ENCODE measurements at places on chromosomes 11 and 22.

GRCh38 chr11:127737499-127737898 is 736.9 kb upstream of the KIRREL3 start:
- no peak for DNase-seq

DNA sequence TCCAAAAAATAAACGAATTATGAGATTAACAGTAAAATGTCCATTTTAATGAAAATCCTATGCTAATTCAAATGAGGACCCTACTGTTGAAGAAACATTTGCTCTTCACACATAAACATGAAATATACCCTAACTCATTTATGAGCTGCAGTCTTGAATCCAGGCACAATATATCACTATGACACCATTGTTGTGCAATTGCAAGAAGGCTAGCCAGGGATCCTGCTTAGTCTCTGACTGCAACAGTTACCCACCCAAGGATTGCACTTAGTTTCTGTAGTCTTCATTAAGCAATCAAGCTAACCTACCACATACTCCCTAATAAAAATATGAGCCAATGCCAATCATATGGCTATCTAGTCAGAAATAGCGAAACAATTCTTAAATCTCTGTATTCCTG is 981.0 kb upstream of the FAT3 start:
- no peak for DNase-seq

GRCh38 chr11:83835423-83835822 is 549.3 kb upstream of the CCDC90B start:
- no peak for DNase-seq

DNA sequence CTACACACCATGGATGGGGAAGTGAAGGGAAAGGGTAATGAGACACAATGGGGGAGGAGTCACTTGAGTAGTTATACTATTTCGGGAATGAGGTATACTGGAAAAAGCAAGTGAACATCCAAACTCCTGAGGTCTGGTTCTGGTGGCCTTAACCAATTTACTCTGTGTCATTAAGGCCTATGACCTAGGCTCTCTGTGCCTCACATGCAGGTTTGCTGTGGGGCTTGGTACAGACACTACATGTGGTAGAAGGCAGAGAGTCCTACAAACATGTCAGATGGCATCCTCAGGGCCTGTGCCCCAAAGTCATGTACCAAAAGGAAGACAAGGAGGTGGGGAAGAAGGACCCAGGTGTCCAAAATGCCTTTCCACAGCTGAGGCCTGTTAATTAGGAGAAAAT is 98.9 kb downstream of the TRIM29 start:
- no peak for DNase-seq

- DNase-seq = no peak
Measured at GRCh38 chr11:102704841-102705240, 728 bp downstream of the MMP27 start.

GRCh38 chr11:112795142-112795815 is 165.9 kb upstream of the NCAM1 start:
- DNase-seq = peak; percentile 11

GRCh38 chr11:67053896-67054329 is 2.7 kb upstream of the RHOD start:
- DNase-seq = peak; percentile 57

DNA sequence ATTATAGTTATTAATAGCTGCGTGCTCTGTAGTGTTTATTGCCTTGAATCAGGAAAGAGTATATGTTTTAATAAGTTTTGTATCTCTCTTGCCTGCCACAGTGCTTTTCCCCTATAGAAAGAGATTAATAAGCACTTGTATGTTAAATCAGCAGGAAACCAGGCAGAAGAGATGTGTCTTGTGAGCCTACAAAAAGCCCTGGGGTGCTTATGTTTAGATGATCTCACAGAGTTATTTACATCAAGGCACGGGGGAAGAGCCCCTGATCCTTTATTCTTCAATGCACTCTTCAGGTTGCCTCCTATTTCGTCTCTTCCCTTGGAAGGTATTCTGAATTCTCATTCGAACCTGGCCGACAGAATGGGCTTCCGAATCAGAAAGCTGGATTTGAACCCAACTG is 183.0 kb downstream of the MAML2 start:
- DNase-seq = no peak

DNA sequence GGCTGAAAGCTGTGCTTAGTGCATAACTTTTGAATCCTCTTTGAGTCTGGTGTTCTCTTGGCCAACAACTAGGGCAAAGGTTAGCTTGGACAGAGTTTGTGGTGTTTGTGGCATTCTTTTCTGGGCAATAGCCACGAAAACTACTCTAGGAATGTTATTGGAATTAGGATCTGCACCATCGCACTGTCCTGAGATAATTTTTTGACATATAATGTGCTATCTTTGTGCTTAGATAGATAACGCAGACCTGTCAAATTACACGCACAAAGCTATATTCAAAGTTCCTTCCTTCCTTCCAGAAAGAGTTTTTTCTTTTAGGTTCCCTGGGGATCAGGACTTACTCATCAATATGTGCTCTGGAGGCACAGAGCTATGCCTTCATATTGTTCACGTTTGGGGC is 166.8 kb upstream of the MTMR2 start:
- DNase-seq = no peak

- DNase-seq = no peak
Measured at GRCh38 chr22:25658633-25659032, 83.4 kb upstream of the MYO18B start.

- no peak for DNase-seq
Measured at GRCh38 chr11:37451903-37452302, 853.9 kb upstream of the RAG2 start.

- DNase-seq = peak; percentile 46
Measured at GRCh38 chr22:39297490-39298240, 21.8 kb downstream of the RPL3 start.

DNA sequence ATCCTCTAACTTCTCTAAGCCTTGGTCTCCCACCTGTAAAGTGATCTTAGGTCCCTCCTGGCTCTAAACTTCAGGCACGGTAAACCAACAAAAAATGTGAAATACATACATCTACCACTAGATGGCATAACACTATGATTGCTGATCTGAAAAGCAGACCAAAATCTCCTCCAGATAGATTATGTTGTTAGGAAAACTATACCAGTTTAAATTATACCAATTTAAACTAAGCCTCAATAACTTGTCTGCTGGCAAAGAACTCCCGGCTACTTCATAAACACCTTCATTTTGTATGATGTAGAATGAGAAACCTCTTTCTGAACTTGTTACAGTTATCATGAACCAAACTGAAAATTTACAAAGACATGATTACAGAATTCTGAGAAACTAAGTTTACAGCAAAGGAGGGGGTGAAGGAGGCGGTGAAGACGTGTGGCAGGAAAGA is 85.9 kb downstream of the SBF2 start:
- no peak for DNase-seq

DNA sequence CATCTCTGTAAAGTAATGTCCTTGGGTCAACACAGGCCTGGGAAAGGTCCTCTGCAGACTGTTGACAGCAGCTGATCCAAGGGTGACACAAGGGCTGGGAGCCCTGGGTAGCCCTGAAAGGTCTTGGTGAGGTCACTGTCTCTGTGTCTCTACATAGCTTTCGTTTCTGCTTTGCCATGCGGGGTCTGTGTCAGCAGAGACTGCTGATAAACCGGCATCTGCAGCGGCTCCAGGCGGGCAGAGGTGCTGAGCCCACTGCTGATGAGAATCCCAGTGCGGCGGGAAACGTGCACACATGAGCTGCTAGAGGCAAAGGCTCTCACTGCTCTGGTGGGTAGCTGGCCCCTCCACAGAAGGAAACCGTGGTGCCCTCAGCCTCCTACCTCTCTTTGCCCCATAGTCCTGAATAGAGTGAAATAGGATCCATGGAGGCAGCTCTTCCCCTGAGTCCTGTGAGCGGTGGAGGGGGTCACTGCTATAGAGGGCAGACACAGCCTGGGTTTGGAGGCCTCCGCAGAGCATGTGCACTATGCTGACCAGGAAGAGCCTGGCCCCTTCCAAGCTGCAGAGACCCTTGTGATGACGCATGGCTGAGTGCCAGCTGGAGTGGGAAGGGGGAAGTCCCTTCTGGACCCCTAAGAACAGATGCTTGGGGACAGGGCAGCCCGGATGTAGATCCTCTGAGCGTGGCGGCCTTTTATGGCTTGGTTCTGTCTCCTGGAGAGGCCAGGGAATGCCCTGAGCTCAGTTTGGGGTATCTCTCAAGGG is 17.8 kb upstream of the ST3GAL4 start:
- DNase-seq = no peak

GRCh38 chr11:78791254-78791653 is 216.6 kb upstream of the NARS2 start:
- no peak for DNase-seq

DNA sequence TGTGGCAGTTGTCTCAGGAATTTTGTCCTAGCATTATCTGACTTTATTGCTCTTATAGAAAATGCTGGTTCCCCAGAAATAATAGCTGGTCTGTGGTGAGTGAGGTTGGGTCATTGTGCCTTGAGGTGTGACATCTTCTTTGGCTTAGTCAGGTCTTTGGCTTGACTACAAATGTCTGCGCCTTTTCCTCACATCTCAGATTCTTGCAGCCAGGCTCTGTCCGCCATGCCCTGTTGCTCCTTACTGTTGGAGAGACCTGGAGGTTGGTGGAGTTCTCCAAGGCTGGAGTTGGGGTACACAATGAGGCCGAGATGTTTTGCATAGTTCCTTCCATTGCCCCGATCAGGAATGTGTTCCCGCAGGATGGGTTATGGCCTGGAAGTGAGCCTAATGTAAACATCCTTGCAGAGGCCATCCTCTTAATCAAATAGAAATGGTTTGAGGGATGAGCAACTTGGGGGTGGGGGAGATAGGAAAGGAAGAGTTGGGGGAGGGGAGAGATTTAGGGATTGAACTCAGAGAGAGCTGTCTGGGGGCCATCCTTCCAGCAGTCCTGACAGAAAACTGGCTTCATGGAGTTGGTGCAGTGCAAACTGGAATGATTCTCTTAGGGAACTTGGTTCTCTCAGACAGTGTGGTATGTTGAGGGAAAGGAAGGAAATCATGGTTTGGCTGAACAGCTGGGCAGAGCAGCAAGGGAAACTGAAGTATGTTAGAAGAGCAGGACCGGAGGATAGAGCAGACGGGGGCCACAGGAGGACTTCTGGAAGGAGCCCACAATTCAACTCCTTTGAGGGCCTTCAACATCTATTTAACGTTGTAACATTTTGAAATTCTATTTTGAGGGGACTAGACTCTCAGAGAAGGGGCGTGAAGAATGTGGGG is 49.9 kb downstream of the ZBTB16 start:
- no peak for DNase-seq

- no peak for DNase-seq
Measured at GRCh38 chr22:41540006-41540315, 4.3 kb downstream of the POLR3H start.

GRCh38 chr11:123374622-123374968 is 55.5 kb upstream of the GRAMD1B start:
- no peak for DNase-seq

GRCh38 chr11:24386546-24387397 is 110.1 kb upstream of the LUZP2 start:
- DNase-seq = no peak

GRCh38 chr11:337711-338110 is 17.1 kb upstream of the IFITM3 start:
- DNase-seq = no peak

- DNase-seq = peak; percentile 1
Measured at GRCh38 chr22:19867617-19868016, 12.9 kb upstream of the GNB1L start.

DNA sequence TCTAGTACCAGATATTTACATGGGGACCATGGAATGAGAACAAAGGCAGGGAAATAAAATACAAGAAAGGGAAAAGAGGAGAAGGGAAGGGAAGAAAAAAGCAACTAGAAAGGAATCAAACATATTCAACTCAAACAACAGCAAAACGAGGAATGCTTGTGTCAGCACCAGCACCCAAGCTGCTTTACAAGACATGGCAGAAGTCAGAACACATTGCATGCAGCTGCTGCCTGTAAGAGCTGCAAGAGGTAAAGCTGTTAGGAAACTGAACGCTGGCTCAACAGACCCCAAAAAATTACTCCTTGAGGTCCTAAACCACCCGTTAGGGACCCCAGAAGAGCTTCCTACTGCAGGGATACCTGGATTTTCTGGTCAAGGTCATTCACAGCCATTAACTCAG is 296.9 kb downstream of the OPCML start:
- no peak for DNase-seq

- DNase-seq = no peak
Measured at GRCh38 chr11:86182976-86183584, 61.5 kb upstream of the EED start.

GRCh38 chr22:50498322-50498890 is 9.1 kb downstream of the LMF2 start:
- DNase-seq = peak; percentile 73

GRCh38 chr11:19711911-19712280 is 741 bp upstream of the NAV2 start:
- DNase-seq = no peak

GRCh38 chr11:115097796-115098408 is 406.3 kb downstream of the CADM1 start:
- no peak for DNase-seq

DNA sequence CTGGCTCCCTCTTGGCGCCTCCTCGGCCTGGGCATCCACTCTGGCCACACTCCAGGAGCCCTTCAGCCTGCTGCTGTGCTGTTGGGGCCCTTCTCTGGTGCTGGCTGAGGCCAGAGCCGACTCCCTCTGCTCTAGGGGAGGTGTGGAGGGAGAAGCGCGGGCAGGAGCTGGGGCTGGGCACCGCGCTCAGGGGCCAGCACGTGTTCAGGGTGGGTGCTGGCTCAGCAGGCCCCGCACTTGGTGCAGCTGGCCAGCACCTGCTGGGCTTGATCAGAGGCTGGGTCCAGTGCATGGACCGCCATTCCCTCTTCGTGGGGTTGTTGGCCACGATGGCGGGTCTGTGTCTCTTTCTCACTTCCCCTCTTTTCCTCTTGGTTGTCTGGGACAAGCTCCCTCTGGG is 2381.0 kb downstream of the LRRC4C start:
- no peak for DNase-seq

DNA sequence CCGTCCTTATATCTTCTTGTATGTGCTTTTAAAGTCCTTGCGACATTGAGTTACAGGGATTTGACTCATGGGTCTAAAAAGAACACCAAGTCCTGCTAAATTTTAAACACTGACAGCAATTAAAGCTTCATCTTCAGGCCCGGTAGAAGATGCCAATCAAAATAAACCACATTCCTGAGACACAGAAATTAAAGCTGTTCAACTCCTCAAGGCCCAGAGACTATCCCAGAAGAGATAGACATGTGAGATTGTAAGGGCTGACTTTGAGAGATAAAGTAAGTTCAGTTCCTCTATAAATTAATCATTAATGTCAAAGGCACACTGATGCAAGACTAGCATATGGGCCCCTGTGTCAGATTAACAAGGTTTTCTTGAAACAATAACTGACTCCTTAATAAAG is 49.8 kb downstream of the OSBPL5 start:
- no peak for DNase-seq

- DNase-seq = no peak
Measured at GRCh38 chr22:41845380-41846267, 12.7 kb downstream of the SREBF2 start.

GRCh38 chr11:65421794-65422632 is 585 bp upstream of the NEAT1 start:
- peak; percentile 97 for DNase-seq

- DNase-seq = peak; percentile 84
Measured at GRCh38 chr11:117822074-117823033, 2.2 kb downstream of the FXYD2 start.

- DNase-seq = no peak
Measured at GRCh38 chr22:23481369-23481768, 98.7 kb downstream of the IGLL1 start.

- DNase-seq = peak; percentile 84
Measured at GRCh38 chr11:65575568-65576231, at the start of gene EHBP1L1. Gene EHBP1L1, plus strand, starts transcription at chr11:65576053. Its CDS starts 250 bp downstream, at chr11:65576303.

GRCh38 chr11:130179396-130180306 is 20.1 kb downstream of the ST14 start:
- DNase-seq = no peak

GRCh38 chr11:76728778-76729177 is 54.4 kb upstream of the TSKU start:
- DNase-seq = no peak

- DNase-seq = no peak
Measured at GRCh38 chr22:48753381-48753730, 1074.3 kb downstream of the BRD1 start.
